ENCODE measurements at places on chromosomes 3 and 15.

DNA sequence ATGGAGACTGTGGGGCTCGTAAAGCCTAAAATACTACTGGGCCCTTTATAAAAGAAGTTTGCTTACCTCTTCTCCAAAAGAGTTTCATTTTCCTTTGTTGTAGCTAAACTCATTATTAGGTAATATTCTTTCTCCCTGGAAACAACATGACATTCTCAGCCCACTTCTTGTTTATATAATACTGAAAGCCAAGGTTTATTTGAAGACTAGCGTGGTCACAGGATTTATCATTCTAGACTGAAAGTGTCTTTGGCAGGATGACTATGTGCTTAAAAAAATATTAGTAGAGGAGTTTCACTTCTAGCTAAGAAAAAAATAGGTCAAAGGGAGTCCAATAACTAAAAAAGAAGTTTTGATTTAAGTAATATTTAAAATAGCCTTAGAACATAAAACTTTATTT, 1085.2 kb upstream of the CADM2 start:
- DNase-seq = no peak

DNA sequence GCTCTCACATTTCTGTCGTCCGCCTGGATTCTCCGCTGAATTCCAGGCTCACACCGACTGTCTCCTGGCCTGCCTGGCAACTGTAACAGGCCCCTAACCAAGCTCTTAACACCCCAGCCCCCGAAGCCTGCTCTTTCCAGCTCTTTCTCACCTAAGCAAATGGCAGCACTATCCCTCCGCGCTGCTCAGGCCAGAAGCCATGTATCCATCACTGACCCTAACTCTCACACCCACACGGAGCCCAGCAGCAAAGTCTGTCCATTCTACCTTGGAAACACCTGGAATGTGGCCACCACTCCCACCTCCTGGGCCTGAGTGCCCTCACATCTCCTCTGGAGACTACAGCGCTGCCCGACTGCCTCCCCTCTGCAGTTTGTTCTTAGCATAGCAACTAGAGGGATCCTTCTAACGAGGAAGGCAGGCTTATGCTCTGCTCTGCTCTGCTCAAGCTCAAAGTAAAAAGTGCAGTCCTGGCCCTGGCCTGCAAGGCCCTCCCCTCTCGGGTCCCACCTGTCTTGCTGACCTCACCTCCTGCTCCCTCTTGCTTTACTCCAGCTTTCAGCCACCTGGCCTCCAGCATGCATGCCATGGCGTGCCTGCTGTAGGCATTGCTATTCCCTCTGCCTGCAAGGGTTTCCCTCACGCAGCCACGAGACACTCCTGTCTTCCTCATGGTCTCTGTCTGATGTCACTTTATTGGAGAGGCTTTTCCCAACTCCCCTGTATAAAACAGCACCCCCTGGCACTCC, 27.2 kb downstream of the FEM1B start:
- no peak for DNase-seq

DNA sequence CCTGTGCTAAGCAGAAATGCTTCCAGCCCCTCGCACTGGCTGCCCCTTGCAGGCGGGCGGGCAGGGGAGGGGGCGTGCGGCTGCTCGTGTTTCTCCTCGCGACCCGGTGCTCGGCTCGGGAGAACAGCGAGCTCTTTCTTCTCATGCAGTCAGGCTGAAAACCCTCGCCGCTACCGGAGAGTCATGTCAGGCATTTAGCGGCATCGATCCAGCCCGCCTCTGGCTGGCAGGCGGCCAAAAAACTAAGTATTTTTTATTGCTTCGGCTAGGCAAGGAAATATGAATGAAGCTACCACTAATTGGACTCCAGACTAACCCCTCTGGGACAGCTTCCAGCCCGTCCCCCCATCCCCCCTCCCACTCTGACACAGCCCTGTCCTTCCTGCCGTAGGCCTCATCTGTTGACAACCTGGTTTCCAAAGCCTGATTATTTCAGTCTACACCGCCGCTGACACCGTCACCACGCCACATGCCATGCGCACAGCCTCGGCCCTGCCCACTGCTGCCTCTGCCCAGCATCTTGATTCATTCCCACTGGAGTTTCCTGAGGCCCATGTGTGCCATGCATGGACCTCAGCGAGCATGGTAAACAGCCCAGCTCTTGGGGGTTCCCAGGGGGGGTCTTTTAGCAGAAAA, 35.3 kb downstream of the TLE3 start:
- peak; percentile 96 for DNase-seq

DNA sequence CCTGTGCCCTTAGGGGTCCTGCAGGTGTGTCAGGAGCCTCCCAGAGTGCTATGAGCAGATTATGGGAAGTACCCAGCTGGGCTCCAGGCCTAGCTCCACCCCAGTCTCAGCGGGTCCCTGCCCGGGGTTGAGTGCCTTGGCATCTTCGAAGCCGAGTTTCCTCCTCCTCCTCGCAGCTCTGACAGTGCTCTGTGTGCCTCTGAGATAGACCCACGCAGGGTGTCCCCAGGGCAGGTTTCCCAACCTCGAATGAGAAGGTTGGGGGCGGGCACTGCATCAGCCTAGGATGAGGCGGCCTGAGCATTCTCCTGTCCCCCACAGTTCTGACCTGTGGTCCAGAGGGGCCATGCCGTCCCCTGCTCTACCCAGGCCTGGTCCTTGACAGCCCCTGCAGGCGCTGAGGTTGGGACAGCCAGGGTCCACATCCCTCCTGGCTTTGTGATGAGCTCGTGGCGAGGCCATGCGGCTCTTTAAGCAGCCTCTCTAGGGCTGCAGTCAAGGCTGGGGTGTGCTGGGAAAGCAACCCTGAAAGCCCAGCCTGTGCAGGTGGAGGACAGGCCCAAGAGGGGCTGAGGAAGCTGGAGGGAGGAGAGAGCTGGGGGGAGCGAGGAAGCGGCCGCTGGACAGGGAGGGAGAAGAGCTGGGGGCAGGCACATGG, 20.2 kb upstream of the SKOR1 start:
- no peak for DNase-seq

- no peak for DNase-seq
Observed at GRCh38 chr15:99399061-99399460, 147.8 kb downstream of the LRRC28 start.

DNA sequence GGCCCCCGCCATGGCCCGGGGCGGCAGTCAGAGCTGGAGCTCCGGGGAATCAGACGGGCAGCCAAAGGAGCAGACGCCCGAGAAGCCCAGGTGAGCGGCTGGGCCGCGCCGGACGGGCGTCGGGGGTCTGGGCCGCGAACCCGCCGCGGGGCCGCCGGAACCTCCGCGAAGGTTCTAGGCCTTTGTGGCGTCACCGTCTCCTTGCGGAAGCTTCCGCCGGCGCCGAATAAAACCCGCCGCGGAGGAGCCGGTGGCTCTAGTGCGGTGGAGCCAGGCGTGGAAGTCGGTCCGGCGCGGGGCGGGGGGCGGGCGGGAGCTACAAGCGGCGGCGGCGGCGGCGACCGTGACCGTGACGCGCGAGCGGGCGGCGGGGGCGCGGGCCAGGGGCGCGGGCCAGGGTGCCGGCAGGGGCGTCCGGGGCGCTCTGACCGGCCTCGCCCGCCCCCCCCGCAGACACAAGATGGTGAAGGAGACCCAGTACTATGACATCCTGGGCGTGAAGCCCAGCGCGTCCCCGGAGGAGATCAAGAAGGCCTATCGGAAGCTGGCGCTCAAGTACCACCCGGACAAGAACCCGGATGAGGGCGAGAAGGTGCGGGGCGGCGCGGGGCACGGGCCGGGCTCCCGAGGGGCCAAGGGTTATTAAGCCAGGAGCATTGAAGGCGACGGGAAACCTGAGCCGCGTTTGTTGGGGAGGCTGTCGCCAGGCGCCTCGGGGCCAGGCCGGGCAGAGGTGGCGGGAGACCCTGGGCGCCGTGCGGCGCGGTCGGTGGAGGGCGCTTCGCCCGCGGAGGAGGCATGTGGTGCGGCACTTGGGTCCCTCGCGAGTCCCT, at the start of gene DNAJA4:
Gene DNAJA4 (plus strand): TSS at position 259 of the 833 bp plus-strand sequence. CDS start 202 bp downstream, at position 461.
- no peak for DNase-seq

GRCh38 chr3:127073941-127074820, 91.3 kb downstream of the PLXNA1 start:
- no peak for DNase-seq

GRCh38 chr3:11718637-11719405, 75.1 kb upstream of the VGLL4 start:
- DNase-seq = no peak

- DNase-seq = peak; percentile 37
Observed at GRCh38 chr3:124928333-124929202, 6.0 kb downstream of the MUC13 start.

GRCh38 chr3:43207628-43208085, 78.7 kb upstream of the SNRK start:
- no peak for DNase-seq

GRCh38 chr3:14509796-14510100, 30.4 kb downstream of the GRIP2 start:
- no peak for DNase-seq

DNA sequence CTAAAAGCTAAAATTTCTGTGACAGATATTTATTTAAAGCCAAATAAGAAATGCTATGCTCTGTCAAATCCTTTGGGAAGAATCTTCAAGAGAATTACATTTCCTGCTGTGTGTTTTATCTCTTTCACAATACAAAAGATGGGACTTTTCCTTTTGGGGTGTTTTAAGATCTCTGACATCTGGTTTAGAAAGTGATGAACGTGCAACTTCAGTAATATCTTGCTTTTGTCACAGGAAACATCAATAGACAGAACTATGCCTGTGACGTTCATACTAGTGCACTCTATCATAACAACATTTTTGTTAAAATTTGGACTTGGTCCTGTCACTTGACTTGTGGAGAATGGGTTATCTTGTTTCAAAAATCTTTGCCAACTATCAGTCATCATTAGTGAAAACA, 195.7 kb upstream of the KCNMB2 start:
- no peak for DNase-seq

DNA sequence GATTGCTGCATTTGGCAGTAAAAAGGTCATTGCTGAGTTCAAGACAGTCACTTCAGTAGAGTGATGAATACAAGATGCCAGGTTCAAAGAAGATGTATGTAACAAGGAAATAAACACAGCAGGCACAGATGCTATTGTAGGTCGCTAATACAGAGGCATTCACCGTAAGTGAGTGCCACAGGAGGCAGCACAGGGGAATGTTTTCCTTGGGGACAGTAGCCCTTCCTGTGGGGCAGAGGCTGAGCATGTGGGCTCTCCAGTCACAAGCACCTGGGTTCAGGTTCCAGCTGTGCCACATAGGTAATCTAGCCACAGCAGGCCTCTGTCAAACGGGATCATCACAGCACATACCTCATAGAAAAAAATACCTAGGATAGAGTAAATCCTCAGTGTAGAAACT, 86.3 kb downstream of the RSL24D1 start:
- no peak for DNase-seq

GRCh38 chr3:73572368-73572767, 52.4 kb downstream of the PDZRN3 start:
- no peak for DNase-seq

DNA sequence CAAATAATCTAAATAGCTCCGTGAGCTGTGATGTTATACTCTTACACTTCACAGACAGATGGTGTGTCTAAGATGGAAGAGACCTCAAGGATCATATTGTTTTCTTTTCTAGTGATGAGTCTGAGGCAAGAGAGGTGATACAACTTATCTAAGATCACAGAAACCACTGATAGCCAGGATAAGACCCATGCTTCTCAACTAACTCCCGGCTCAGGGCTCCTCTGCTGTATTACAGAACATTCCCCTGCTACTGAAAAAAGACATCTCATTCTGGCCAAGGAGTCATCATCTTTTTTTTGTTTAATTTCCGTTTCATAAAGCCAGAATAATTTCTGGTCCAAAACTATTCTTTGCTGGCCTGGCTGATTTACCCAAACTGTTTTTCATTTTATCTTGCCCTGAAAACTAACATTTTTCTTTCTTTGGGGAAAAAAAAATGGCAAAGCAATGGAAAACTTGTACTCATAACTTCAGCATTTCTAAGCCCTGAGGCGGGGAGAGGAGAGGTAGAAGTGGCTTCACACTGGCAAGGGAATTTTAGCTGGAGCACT, 46.9 kb upstream of the GAP43 start:
- DNase-seq = no peak

DNA sequence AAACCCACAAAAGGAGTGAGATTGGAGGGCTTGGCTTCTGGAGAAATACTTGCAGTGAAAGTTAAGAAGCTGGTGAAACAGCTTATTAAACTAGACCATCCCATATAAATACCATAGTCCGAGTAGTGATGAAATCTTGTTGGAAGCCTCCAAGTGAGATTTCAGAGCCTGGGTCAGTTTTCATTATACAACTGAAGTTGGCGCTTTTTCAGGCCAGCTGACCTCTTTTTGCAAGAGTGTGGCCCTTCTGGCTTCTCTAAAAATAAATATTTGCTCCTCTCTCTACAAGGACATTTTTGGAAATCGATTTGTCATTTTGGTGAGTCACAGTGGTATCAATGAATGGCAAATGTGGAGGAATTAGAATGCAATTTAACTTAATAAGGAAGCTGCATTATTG, 51.2 kb upstream of the THRB start:
- peak; percentile 15 for DNase-seq

DNA sequence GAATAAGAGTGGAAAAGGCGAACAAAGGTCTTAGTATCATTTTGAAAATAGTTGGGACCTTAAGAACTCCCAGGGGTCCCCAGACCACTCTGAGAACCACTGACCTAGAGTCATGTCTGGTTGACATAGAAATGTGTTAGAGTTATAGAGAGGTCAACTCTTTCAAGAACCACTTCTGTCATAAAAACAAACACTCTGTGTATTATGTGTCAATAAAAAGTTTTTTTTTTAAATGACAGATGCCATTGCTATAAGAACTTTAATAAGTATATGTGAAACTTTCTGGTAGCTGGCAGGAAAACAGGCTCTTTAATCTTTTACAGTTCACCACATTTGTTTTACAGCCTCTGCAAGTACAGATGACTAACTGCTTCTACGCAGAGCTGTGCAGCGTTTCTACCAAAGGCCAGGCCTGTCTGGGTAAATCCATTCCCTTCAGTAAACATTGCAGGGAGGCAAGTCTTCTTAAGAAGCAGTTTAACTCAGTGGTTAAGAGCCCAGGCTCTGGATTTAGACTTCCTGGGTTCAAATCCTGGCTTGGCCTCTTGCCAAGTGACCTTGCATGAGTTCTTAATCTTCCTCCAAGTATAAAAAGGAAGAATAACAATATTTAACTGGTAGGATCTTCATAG, 56.6 kb downstream of the RFTN1 start:
- DNase-seq = no peak

Measured in GM04504 (cell line).